ENCODE measurements at places on chromosomes 4 and X.

DNA sequence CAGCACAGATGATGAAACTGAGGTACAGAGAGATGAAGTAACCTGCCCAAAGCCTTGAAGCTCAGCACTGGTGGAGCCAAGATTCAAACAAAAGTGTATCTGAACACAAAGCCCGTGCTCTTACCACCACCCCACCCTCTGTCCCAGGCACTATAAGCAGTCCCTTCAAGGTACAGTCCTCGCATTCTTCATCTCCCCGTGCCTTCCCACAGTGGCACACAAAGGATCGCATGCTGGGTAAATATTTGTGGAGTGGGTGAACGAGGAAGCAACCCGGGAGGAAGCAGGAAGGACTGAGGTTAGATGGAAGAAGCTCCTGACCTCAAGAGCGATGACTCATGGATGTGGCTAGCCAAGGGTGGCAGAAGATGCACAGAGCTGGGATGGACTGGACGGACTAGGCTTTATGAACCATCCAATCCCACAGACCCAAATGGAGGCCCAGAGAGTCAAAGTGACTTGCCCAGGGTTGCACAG is 18.4 kb downstream of the IQSEC2 start:
- no peaks in the 10 kb centered on the region for H3K36me3 ChIP-seq
- DNase-seq, result no peak
- no peaks in the 10 kb centered on the region for H3K4me1 ChIP-seq
- H3K4me3 ChIP-seq, result no peak overlapping the region

DNA sequence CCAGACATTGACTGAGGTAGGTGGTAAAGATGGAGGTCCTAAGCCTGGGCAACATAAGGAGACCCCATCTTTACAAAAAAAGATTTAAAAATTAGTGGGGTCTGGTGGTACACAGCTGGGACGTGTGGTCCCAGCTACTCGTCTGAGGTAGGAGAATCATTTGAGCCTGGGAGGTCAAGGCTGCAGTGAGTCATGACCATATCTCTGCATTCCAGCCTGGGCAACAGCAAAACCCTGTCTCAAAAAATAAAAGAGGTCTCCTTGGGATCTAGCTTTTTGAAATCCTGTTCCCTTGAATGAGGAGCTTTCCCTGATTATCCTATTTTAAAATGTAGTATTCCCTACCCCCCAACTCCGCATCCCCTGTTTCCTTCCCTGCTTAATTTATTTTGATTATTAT is 78.7 kb upstream of the OGT start:
- no peaks in the 10 kb centered on the region for H3K4me1 ChIP-seq
- no peak overlapping the region for H3K27ac ChIP-seq
- no peaks in the 10 kb centered on the region for H3K27me3 ChIP-seq
- no peak overlapping the region for H3K4me3 ChIP-seq
- no peaks in the 10 kb centered on the region for H3K36me3 ChIP-seq

DNA sequence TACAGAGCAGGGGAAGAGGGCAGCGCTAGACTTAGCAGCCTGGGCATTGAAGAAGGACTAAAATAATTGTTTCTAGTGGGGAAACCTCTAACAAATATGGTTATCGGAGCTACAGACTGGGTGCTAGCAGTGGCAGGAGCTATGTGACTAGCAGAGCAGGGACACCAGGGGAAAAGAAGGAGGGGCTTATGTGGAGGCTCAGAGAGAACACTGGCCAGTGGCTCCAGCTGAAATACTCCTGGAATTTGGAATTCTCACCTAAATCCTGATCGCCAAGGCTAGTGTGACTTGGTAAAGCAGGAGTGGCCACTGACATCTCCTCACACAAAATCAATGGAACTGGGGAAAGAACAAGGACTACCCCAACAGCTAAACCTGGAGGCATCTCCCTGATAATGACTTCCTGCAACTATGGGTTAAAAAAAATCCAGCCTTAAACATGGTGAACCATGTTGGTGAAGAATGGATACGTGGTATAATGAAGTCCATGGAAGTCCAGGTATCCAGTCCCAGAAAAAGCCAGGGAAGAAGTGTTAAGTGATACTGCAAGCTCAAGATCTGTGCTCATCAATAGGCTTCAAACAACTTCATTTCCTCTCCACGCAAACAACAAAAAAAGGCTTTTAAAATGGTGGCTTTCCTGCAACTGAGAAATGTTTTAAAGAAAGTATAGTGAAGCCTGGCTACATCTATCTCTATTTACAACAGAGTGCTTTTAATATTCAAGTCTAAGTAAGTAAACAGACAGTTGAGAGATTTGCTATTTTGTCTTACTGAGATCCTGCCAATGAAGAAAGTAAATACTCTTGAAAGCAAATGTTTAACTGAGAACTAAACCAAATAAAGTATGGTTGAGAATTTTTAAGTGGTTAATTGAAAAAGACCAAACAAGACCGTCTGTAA is 1.8 kb downstream of the TAPT1 start:
- no peak for DNase-seq
- H3K36me3 ChIP-seq, result no peaks in the 10 kb centered on the region
- H3K4me3 ChIP-seq, result peak overlapping the region; percentile 87
- H3K27ac ChIP-seq, result peak overlapping the region; percentile 98

GRCh38 chr4:17166954-17167353 is 268.5 kb upstream of the LDB2 start:
- peaks cover 20% of the 10 kb centered on the region for H3K4me1 ChIP-seq
- no peak overlapping the region for H3K4me3 ChIP-seq
- H3K27ac ChIP-seq, result peak overlapping the region; percentile 45
- no peaks in the 10 kb centered on the region for H3K27me3 ChIP-seq

GRCh38 chrX:8870411-8870810 is 69.2 kb upstream of the FAM9A start:
- H3K27ac ChIP-seq, result no peak overlapping the region
- H3K4me1 ChIP-seq, result no peaks in the 10 kb centered on the region
- no peak overlapping the region for H3K4me3 ChIP-seq
- H3K27me3 ChIP-seq, result no peaks in the 10 kb centered on the region

DNA sequence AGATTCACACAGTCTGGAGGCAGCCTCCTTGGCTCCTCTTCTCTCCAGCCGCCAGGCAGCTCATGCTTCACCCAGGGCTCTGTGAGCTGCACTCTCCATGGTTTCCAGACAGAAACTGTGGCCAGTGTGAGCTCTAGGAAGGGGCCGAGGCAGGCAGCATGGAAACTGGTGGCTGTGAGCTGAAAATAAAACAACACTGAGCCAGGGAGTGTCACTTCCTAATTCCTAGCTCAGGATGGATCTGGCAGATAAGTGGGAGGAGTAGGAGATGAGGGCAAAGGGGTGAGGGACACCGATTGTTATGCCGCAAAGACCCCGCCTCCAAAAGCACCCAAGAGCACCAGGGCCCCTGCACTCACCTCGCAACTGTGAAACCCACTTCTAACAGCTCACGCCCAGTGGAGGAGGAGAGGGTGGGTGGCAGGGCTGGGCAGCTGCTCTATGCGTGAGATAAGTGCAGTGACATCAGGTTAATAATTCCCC is 69.8 kb downstream of the FHDC1 start:
- no peak for DNase-seq
- H3K4me3 ChIP-seq, result no peak overlapping the region
- no peaks in the 10 kb centered on the region for H3K4me1 ChIP-seq
- no peak overlapping the region for H3K27ac ChIP-seq
- no peaks in the 10 kb centered on the region for H3K36me3 ChIP-seq

DNA sequence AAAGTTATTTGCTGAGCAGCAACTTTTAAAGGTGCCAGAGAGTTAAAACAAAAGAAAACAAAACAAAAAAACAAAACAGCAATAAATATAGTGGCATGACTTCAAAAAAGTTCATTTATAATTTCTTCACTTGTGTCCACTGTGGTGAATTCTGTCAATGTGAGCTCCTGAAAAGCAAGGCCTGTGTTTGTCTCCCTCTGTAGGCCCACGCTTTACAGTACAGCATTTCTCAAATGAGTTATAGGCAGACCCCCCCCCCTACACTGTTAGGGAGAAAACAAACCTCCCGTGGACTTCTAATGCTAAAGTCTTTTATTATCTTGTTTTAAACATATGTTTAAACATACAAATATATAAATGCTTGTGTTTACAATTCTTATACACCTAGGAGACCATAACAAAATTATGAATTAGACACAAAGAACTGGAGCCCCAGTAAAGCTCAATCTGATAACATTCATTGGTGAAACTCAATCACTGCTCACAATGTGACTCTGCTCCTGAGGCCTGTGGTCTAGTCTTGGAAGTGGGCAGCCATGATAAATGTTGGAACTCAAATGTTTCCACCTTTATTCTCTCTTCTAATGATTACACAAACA is 47.0 kb upstream of the SCOC start:
- H3K27me3 ChIP-seq, result no peaks in the 10 kb centered on the region
- peak; percentile 28 for DNase-seq
- no peaks in the 10 kb centered on the region for H3K4me1 ChIP-seq
- H3K36me3 ChIP-seq, result no peaks in the 10 kb centered on the region

DNA sequence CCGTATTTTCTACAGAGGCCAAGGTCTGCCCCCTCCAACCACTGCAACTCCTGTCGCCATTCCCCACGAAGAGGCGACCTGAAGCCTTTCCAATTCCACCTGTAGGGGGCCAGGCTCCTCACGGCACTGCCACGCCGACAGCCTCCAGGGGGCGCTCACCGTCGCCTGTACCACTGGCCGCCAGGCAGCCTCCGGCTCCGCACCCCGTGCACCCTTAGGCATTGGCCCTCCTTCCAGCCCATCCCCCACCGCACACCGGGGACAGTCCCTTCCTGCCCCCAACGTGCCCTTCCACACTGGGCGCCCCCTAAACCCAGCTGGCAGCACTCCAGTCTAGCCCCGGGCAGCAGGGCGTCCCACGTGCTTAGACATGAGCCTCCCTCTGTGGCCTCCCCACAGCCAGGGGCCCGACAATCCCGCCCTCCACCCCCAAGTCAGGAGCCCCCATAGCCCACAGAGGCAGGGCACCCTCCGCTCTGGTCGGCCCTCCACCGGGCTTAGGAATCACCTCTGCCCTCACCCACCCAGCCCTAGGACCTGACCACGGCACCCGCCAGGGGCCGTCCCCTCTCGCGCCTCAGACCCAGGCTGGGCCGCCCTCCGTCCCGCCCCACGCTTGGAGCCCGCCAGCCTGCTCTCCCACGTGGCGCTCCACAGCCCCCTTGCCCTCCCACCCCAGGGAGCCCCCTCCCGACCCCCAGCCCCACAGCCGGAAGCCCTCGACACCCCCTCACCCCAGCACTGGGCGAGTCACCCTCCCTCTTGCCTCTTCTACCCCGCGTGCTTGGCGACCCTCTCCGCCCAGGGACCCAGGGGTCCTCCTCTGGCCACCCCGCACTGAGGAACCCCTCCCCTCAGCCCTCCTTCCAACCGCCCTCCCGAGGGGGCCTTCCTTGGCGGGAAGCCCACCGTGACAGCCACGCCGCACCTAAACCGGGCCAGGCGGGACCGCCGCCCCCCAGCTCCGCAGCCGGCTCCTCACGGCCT is 711 bp downstream of the PNMA6E start:
- no peak overlapping the region for H3K27ac ChIP-seq
- no peaks in the 10 kb centered on the region for H3K4me1 ChIP-seq
- no peaks in the 10 kb centered on the region for H3K36me3 ChIP-seq

- DNase-seq, result no peak
- no peaks in the 10 kb centered on the region for H3K27me3 ChIP-seq
- no peaks in the 10 kb centered on the region for H3K4me1 ChIP-seq
- H3K36me3 ChIP-seq, result no peaks in the 10 kb centered on the region
- H3K4me3 ChIP-seq, result no peak overlapping the region
These were observed 3.6 kb downstream of the VSIG4 start for GRCh38 chrX:66036231-66036630.

- H3K36me3 ChIP-seq, result no peaks in the 10 kb centered on the region
- H3K27ac ChIP-seq, result no peak overlapping the region
- no peak for DNase-seq
These were observed 241.9 kb upstream of the NWD2 start for GRCh38 chr4:37002625-37003024.

- H3K36me3 ChIP-seq, result no peaks in the 10 kb centered on the region
These were observed 73.9 kb downstream of the ARHGAP6 start for GRCh38 chrX:11591723-11592346.

DNA sequence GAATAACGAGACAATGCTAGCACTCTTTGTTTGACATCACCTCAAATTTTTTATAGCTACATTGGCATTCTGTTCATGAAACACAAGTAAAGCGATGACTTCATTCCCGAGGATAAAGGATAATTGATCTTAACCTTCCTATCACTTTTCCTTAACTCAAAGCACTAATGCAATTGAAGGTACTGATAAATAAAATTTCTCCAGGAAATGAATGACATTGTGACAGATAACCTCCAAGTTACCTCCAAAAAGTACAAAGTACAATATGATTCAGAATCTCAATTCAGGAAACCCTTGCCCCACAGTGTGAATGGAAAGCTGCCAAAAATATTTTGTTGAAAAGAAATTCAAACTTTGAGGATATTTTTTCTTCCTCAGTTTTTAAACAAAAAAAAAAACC is 1.8 kb downstream of the PRSS12 start:
- DNase-seq, result no peak
- H3K27me3 ChIP-seq, result peaks cover 51% of the 10 kb centered on the region
- no peak overlapping the region for H3K27ac ChIP-seq
- H3K36me3 ChIP-seq, result no peaks in the 10 kb centered on the region
- no peak overlapping the region for H3K4me3 ChIP-seq
- peaks cover 6% of the 10 kb centered on the region for H3K4me1 ChIP-seq

- DNase-seq, result no peak
- no peaks in the 10 kb centered on the region for H3K4me1 ChIP-seq
- peaks cover 4% of the 10 kb centered on the region for H3K27me3 ChIP-seq
- no peak overlapping the region for H3K4me3 ChIP-seq
- no peak overlapping the region for H3K27ac ChIP-seq
- no peaks in the 10 kb centered on the region for H3K36me3 ChIP-seq
These were observed 12.9 kb upstream of the ZCCHC4 start for GRCh38 chr4:25299476-25300203.

GRCh38 chrX:152942077-152942442 is 44.2 kb downstream of the ZNF185 start:
- H3K36me3 ChIP-seq, result no peaks in the 10 kb centered on the region
- peak overlapping the region; percentile 59 for H3K4me3 ChIP-seq
- no peaks in the 10 kb centered on the region for H3K4me1 ChIP-seq

- no peak overlapping the region for H3K4me3 ChIP-seq
- DNase-seq, result no peak
These were observed 98.0 kb downstream of the RRAGB start for GRCh38 chrX:55815546-55815945.

DNA sequence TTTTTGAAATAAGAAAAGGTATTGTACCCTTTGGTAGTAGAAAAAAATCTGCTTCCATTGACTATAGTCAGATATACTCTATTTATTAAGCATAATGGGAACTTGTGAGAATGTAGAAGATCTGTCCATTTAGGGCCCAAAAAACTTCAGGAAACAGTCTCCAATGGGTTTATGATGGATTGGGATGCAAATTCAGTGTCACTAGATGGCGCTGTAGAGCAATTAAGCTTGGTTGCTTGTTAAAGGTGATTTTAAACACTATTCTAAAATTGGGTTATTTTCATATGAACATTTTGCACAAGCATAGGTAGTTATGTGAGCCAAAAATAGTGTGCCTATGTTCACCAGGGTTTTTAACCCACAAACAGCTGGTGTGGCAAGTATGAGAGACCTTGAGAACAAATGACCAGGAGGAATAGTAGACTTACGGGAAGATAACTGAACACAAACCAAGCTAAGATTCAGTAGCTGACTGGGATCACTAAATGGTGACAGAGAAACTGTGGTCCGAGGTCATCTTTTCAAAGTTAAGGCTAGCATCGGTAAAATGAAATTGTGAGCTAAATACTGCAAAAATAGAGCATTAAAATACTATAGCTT is 80.3 kb upstream of the LSM6 start:
- peak; percentile 27 for DNase-seq
- no peaks in the 10 kb centered on the region for H3K4me1 ChIP-seq
- no peak overlapping the region for H3K27ac ChIP-seq
- no peaks in the 10 kb centered on the region for H3K27me3 ChIP-seq
- no peak overlapping the region for H3K4me3 ChIP-seq

Data from heart right ventricle (tissue), 16 donors.